ENCODE measurements at places on chromosomes 2 and 18. TPM values are rescaled to one million over a fixed set of nuclear protein-coding genes. Genes with fewer than 3 reads are reported as not detected.
A peak's percentile ranks its signal among the peaks of the same experiment; 100 is the strongest.

E2F6 gene
- polyA plus RNA-seq = 2.1 TPM

ANKZF1 gene
- 26.7 TPM for polyA plus RNA-seq

TMSB10 gene
- polyA plus RNA-seq = 6,665 TPM

SULT1C4 gene
- not detected for polyA plus RNA-seq

RBFA gene
- polyA plus RNA-seq = 18.4 TPM

- H3K36me3 ChIP-seq = peaks cover 8% of the 10 kb centered on the region
- DNase-seq = no peak
- H3K27ac ChIP-seq = no peak overlapping the region
- H3K4me3 ChIP-seq = no peak overlapping the region
These were observed 720.3 kb downstream of the DPP10 start for GRCh38 chr2:115162494-115163293.

DNA sequence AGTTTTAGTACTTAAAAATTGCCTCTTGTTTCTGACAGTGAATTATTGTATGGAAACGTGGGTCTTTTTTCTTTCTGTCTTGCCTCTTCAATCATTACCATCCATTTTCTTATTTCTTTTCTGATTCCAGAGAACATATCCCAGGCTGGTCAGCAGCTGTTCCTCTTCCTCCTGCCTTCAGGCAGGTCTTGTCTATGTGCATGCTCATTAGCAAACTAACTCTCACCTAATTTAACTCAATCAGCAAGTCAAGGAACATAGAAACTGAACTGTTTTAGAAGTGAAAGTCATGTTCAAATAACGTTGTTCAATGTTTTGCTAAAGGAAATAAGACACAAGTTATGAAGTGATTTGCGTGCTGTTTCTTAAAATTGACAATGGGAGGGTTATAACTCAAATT is 241.5 kb downstream of the PTGR3 start:
- no peaks in the 10 kb centered on the region for H3K4me1 ChIP-seq
- peaks cover 10% of the 10 kb centered on the region for H3K36me3 ChIP-seq
- DNase-seq = no peak

DNA sequence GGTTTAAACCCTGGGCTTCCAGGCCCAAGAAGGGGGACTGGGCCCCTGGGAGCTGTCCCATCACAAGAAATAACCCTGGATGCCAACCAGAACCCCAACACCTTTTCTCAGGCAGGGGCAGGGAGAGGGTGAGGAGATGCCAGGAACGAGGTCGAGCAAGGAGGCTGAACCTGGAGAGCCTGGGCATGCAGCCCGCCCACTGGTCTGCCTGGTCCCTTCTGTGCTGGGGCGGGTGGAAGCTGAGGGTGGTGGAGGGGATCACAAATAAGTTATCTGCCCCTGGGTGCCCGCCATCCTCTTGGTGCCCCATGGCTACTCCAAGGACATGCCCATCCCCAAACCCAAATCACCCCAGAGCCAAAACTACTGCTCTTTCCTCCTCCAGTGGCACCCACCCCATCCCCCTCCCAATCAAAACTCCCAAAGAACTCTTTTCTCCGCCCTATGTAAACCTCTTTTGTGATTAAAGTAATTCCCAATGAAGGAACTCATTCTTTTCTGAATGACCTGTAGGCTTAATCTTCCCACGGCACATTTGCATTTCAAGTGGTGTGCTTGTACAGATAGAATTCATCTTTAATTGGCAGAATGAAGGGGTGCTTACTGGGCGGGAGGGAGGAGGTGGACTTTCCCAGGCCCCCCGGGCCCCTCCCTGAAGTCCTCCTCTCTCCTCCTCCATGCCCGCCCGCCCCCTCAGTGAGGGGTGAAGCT is 47.9 kb downstream of the EFR3B start:
- no peak overlapping the region for H3K4me3 ChIP-seq
- no peak for DNase-seq
- no peaks in the 10 kb centered on the region for H3K27me3 ChIP-seq
- H3K27ac ChIP-seq = no peak overlapping the region
- no peaks in the 10 kb centered on the region for H3K4me1 ChIP-seq
- H3K36me3 ChIP-seq = no peaks in the 10 kb centered on the region

DNA sequence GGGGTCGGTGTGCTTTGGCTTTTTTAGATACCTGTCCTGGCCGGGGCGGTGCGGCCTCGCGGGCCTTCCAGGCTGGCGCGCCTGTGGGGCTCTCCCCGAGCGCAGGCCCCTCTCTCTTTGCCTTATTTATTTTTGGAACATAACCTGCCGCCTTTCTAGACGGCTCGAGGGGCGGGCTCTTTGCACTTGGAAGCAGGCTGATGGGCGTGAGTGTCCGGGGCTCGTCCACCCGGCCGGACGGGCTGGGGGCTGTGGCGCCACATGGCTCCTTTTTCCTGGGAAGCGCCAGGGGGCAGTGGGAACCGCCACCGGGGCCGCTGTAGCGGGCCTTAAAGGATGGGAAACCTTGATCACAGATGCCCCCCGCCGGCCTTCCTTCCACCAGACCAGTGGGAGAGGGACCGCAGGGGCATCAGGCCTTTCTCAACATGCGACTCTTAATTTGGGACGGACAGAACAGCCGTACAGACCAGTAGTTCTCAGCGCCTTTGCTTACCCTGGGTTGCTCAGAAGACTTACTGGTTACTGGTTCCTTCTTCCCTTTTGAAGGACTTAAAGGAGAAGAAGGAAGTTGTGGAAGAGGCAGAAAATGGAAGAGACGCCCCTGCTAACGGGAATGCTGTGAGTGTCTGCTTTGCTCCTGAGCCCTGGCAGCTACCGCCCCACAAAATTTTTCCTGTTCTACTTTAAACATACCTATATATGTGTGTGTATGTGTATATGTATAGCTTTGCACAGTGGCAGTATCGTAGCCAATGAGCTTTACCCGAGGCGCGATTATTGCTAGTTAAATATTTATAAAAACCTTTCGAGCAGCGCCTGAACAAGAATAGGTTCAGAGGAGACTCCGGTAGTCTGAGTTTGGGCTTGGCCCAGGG is 2.7 kb downstream of the PTMA start:
- H3K27ac ChIP-seq = peak overlapping the region; percentile 100
- H3K36me3 ChIP-seq = peaks cover 7% of the 10 kb centered on the region
- peaks cover 48% of the 10 kb centered on the region for H3K4me1 ChIP-seq

DNA sequence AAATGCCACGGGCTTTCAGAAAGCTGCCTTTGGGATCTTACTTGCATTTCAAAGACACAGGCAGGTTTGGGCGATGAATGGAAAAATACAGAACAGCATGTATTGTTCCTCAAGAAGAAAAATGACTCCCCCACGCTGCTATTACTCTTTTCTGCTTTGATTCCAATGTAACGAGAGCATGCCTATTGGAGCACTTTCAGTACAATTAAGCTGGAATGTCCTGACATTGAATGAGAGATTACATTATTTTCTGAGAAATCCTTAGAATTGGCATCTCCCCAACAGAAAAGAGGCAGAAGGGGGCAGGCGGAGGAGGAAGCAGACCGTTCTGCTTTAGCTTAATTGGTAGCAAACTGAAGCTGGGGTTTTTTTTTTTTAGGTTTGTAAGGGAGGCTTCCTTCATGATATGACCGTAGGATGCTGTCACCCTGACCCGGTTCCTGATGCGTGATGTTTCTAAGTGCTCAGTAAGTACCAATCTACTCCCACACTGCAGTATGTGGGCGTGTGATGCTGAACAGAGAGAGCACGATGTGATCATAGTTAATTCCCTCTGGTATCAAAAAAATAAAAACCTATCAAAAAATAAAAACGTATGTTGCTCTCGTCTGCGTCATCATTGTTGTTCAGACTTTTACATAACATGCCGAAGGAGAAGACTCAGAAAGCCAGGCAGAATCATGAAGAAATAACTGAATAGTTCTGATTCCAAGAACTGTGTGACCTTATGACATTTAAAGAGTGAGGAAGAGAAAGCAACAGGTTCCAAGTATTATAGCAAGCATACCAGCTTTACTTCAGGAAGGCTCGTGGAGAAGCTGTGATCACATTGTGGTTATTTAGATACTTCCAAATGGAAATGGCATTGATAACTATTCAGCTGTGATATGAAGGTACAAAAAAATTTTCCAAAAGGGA is 40.5 kb downstream of the LONRF2 start:
- peaks cover 53% of the 10 kb centered on the region for H3K27me3 ChIP-seq
- peaks cover 4% of the 10 kb centered on the region for H3K4me1 ChIP-seq
- DNase-seq = no peak
- no peaks in the 10 kb centered on the region for H3K36me3 ChIP-seq
- no peak overlapping the region for H3K4me3 ChIP-seq
- no peak overlapping the region for H3K27ac ChIP-seq

- peaks cover 23% of the 10 kb centered on the region for H3K36me3 ChIP-seq
- peak overlapping the region; percentile 98 for H3K4me3 ChIP-seq
- no peak for DNase-seq
- H3K4me1 ChIP-seq = peaks cover 51% of the 10 kb centered on the region
- peak overlapping the region; percentile 97 for H3K27ac ChIP-seq
These were observed 2.1 kb downstream of the PCBP1 start for GRCh38 chr2:70089220-70089982.
